ENCODE measurements at places on chromosomes 4 and X.

GRCh38 chrX:9390693-9391368 is 74.0 kb upstream of the TBL1X start:
- DNase-seq, result no peak

DNA sequence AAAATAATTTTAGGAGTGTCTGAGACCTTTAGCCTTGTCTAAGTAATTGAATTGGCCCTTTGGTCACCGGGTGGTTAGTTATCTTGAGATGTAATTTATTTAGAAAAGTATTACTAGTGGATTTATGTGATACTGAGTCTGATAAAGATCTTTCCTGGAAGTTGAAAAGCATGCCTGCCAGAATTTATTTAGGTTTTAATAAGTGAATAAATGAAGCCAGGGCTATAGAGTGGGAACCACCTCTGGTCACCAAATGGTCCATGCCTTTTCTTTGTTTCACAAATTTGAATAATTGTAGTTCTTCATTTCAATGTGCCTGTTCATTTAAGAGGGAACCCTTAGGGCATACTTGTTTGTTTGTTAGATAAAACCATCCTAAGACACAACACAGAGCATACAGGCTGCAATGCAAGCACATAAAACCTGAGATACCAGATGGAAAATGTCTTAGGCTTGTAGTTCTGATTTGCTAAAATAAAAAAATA is 627.8 kb downstream of the ADGRL3 start:
- DNase-seq, result no peak

GRCh38 chrX:79366873-79367749 is at the start of gene ITM2A:
Gene ITM2A, minus strand, starts transcription at chrX:79367334. Its CDS starts 119 bp downstream, at chrX:79367215.
- DNase-seq, result no peak

DNA sequence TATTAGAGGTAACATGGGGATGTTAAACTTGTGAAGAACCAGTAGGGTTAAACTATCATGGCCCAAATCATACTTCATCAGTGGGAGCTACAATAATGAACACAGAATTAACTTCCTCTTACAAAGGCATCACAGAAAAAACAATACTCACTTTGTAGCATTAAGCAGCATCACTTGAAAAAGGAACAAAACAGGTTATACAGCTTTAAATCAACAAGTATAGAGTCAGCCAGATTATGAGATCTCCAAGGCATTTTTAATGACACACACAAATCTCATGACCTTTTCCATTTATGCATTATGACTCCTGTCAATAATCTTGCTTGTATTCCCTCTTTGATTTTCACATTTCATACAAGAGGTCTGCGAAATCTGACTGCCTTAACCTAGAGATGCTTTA is 18.3 kb downstream of the FBXL5 start:
- no peak for DNase-seq

GRCh38 chrX:136147976-136148375 is 643 bp downstream of the FHL1 start:
- DNase-seq, result no peak
